ENCODE measurements at places on chromosomes 4 and X.

DNA sequence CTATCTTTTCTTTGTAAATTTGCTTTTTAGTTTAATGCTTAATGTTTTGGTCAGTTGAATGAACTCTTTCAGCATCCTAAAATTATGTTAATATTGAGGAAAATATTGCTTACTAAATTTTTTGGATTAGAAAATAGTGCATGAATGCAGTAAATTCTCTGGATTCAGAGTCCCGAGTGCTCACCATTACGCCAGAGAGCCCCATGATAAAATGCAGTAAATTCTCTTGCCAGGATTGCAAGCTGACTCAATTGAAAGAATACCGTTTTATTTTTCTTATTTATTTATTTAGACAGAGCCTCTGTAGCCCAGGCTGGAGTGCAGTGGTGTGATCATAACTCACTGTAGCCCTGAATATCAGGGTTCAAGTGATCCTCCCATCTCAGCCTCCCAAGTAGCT, 60.9 kb upstream of the ENPEP start:
- DNase-seq: no peak

DNA sequence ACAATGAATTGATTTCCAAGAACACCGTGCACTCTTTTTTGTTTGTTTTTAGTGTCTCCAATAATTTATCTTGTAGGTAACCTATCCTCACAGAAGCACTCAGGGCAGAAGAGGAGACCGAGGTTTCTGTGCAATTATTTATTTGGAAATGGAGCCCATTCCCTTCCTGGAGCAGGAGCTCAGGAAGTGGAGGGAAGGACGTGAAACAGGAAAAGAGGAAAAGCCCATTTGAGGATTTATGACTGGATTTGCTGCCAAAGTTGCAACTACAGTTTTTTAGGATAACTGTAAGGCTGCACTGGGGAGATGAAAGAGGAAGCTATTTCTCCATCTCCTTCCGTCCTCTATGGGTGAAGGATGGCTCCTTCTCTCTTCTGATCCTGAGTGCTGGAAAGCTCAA, 31.7 kb upstream of the MXRA5 start:
- no peak for DNase-seq

DNA sequence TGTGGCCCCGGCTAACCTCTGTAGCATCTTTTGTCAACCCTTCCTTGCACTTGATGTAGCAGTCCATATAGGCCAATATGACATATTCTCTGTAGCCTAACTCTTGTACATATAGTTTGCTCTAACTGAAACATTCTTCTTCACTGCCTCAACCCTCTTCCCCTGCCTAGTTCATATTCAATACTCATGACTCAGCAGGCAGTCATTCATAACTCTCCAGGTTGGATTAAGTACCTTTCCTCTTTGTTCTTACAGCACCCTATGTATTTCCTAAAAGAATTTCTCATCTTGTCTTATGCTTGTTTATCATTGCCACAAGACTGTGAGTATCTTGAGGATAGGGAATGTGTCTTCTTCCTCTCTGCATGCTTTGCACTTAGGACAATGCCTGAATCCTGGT, 76.9 kb downstream of the TMLHE start:
- no peak for DNase-seq

GRCh38 chr4:146833530-146833929, 112.1 kb downstream of the TTC29 start:
- DNase-seq: peak; percentile 39

- peak; percentile 76 for DNase-seq
These were observed at the start of the genes DNAAF6 and NUP62CL for GRCh38 chrX:107205770-107206696. Gene DNAAF6 (plus strand): TSS chrX:107206611. CDS start chrX:107212876, 6,265 bp downstream. Gene NUP62CL (minus strand): TSS chrX:107206433. CDS start chrX:107175146, 31,287 bp downstream.

All from WERI-Rb-1 (cell line).